ENCODE measurements at places on chromosomes 7 and 10. TPM values are rescaled to one million over a fixed set of nuclear protein-coding genes. Genes with fewer than 3 reads are reported as not detected.
A peak's percentile ranks its signal among the peaks of the same experiment; 100 is the strongest.

- peak; percentile 37 for DNase-seq
Measured at GRCh38 chr7:73899731-73900142, 38.8 kb downstream of the TMEM270 start.

DNA sequence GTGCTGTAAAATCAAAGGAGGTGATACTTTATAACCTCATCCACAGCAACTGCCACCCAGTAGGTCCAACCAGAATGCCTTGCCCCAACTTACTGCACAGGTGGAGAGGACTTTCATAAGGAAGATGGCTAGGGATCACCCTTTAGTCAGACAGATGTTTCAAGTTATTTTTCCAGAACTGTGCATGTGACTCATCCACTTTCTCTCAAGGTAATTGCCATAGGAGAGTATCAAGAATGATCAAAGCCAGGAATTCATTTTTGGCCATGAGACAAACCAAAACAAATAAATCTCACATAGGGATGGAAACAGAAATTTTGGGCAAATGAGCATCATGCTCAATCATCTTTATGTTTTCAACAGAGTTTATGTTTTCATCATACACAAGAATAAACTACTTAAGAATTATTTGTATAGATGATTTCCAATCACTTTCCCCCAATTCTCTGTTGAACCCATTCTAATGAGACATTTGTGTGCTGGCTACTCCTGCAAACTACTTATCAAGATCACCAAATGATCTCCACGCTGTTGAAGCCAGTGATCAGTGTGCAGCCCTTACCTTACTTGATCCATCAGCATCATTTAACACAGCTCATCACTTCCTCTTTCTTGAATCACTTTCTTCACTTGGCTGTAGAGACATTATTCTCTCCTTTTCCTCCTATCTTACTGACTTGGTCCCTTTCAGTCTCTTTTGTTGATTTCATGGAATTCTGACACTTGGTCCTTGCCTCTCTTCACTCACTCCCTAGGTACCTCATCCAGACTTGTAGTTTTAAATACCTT is 74.0 kb downstream of the SLC16A9 start:
- no peak for DNase-seq

DNA sequence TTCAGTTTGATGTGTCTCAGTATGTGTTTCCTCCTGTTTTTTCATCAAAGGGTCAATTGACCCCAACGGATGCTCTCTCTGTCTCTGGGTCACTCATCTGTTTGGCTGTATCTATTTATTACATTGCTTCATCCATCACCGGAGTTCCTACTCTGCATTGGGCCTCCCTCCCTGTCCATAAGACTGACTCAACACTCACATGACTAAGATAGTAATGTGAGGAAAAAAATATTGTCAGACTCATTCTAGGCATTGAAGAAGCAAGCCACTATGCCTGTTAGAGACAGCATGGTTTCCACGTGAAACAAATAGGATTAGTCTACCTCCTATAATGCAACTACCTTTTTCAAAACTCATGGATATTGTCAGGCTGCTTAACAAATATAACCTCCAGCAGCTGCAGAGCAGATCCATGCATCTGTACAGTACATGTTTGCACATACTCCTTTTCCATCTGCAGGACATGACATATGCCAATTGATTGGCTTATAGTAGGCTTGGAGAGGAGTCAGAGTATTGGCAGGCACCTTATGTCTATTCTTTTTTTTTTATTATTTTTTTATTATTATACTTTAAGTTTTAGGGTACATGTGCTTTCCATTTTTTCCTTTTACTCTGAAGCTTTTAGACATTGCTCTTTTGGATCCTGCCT is 275.2 kb downstream of the LRRTM3 start:
- no peak for DNase-seq

DNA sequence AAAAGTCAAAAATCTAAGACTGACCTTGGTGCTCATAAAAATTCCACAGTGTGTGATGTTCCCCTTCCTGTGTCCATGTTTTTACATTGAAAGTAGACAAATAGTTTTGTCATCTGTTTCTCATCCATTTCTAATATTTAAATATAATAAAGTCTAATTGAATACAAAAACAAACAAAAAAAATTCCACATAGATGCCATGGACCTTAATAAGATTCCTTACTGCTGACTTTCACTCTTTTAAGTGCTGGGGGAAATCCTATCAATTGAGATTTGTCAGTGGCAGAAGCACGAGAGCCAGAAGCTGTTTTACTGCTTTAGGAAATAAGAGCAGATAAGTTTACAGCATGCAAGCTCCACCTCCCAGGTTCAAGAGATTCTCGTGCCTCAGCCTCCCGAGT is 310.0 kb downstream of the ABCA13 start:
- DNase-seq = no peak

DNA sequence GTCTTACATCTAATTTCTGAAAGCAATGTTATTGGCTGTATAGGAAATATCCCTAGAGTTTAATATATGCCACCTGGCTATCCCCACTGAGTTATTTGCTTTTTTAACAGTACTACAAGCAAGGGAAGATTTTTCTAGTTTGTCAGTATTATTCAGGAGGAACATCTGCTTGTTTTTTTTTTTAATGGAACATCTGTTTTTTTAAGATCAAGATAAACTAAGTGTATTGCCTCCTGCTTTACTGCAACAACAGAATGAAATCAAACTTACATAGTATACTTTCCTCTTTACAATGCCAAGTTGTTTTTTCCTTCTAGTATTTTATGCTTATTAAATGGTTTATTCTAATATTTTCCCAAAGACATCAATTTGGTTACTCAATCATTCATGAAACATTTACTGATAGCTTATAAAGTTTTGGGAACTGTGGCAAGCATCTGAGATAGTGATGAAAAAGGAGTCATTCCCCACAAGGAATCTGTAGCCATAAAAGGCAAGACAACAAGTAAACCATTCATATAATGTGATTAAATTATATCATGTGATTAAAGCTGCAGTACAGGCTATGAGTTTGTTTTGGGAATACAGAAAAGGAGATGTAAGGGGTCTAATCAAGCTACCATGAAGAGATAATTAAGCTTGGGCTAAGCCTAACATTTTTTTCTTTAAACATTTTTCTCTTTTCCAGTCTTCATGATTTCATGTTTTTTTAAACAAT is 17.4 kb downstream of the MTPN start:
- DNase-seq = no peak

- DNase-seq = no peak
Measured at GRCh38 chr10:15335508-15335907, 35.6 kb downstream of the FAM171A1 start.

DNA sequence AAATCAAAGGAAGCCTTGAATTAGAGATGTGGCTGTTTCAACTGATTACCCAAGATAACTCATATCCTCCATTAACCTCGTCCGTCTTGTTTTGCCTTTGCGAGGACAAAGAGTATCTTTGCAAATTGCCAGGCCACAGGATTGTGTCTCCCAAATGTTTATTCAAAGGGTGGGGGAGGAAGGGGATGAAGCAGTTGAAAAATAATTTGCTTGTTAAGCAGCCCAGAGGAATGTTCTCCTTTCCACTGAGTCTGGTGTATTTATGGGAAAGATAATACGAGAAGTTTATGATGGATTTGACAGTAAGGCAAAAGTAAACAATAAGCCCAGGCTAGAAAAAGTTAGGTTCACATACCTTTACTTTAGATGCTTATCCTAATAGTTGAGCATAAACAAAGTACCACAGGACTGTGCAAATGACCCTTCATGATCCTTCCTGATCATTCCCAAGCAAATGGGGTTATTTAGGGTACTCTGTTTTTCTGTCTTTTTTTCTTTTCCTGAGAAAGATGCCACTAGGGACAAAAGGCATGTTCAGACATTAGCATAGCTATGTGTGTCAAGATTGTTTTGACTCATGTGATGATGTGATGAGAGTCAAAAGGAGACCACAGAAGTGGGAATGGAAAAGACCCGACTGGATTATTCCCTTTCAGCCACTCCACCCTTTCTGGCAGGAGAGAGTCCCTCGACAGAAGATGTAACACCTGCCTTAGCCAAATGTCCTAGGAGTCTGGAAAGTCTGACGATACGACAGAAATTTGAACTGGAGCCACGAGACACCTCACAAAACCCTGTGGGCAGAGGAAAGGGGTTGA is 243.0 kb upstream of the GLI3 start:
- DNase-seq = no peak

Gene MAGI2
- 3.5 TPM for total RNA-seq

Gene GPR37
- 0.61 TPM for total RNA-seq

Gene NCAPG2
- total RNA-seq = 6.6 TPM

Gene LDB3
- 0.31 TPM for total RNA-seq

Gene CLDN3
- 781 TPM for total RNA-seq

Measured in left colon (tissue), 2 donors.